ENCODE measurements at places on chromosomes 6 and 20.

- DNase-seq, result no peak
Observed at GRCh38 chr6:112216662-112217551, 37.5 kb downstream of the LAMA4 start.

DNA sequence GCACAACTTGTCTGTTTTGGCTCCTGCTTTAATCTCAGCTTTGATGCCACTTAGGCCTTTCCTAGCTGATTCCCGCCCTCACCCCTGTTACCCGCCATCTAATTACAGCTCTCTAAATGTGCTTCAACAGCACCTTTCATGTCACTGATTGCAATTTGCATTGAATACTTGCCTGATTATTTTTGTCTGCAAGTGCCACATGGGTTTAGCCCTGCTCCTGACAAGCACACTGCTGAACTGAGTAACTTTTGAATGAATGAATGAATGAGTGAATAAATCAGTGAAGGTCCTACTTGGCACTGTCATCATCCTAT is 591 bp upstream of the DCBLD1 start:
- no peak for DNase-seq

- DNase-seq, result no peak
Observed at GRCh38 chr6:139373928-139374356, 506 bp downstream of the CITED2 start.

DNA sequence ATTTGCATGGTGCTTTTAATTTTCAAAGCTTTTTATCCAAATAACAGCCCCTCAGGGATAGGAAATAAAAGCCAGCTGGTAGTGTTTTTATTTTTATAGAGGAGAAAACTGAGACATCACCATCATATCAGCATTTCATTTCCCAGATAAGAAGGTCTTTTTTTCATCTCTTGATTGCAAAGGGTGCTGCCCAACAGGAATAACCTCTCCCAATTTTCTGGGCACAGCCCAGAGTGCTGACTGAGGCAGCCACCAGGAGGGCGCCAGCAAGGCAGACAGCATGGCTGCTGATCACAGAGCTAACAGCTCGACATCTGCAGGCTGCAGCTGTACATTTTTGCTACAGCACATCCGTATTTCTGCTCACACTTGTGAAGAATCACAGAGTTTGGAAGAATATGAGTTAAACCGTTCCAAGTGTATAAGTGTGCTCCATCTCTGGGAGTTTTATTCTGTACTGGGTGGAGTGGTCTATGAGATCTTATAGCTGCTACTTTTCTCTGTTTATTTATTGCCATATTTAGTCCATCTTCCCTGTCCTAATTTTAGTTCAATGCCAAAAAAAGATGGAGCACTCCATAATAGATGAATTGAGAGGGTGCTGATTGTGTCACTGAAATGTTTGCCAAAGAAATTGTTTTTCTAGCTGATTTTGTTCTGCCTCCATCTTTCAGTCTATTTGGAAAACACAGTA is 85.5 kb upstream of the C20orf144 start:
- DNase-seq, result no peak
